ENCODE measurements at places on chromosomes 12 and 14. TPM values are rescaled to one million over a fixed set of nuclear protein-coding genes. Genes with fewer than 3 reads are reported as not detected.

DNA sequence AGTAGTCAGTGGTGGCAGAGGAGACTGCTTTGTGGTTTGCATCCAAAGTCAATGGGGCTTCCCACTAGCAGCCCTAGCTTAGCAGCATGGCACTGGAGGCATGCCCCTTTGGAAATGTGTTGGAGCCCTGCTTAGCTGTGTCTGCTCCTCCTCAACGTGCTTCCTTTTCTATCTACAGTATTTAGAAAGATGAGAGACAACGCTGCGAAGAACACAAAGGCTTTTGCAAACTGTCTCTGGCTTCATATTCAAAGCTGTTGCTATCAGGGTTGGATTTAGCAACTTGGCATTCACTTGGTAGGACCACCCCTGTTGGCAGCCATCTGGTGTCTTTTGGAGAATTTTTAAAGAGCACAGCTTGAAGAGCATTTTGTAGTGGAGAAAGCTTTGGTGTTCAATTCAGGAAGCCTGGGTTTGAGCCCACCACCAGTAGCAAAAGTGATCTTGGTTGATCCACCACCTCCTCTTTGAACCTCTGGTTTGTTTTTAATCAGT lies 82.1 kb upstream of the CCDC196 start:
- H3K36me3 ChIP-seq: no peaks in the 10 kb centered on the region
- H3K4me1 ChIP-seq: peaks cover 16% of the 10 kb centered on the region
- H3K27ac ChIP-seq: no peak overlapping the region
- no peaks in the 10 kb centered on the region for H3K27me3 ChIP-seq
- no peak for DNase-seq
- H3K4me3 ChIP-seq: no peak overlapping the region

GRCh38 chr14:99055019-99055418 lies 217.0 kb downstream of the BCL11B start:
- no peak for DNase-seq
- no peaks in the 10 kb centered on the region for H3K4me1 ChIP-seq
- no peak overlapping the region for H3K4me3 ChIP-seq
- no peaks in the 10 kb centered on the region for H3K27me3 ChIP-seq
- H3K27ac ChIP-seq: no peak overlapping the region

DNA sequence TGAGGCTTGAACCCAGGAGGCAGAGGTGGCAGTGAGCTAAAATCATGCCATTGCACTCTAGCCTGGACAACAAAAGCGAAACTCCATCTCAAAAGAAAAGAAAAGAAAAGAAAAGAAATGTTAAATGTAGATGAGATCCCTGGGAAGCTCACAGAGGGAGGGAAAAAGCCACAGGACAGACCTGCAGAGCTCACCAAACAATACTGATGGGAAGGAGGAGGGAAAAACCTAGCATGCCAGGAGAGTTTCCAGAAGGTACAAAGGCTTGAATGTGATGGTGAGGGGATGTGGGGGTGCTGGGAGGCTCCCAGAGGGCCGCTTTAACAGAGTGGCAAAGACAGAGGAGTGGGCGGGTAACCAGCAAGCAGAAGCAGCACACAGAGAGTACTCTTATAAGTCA lies 72.3 kb downstream of the PTPN21 start:
- H3K4me1 ChIP-seq: no peaks in the 10 kb centered on the region
- no peak overlapping the region for H3K4me3 ChIP-seq
- no peak overlapping the region for H3K27ac ChIP-seq
- H3K36me3 ChIP-seq: peaks cover 14% of the 10 kb centered on the region
- DNase-seq: no peak

GRCh38 chr14:103126873-103127304 lies 3.6 kb downstream of the TNFAIP2 start:
- no peaks in the 10 kb centered on the region for H3K27me3 ChIP-seq
- DNase-seq: no peak
- no peak overlapping the region for H3K27ac ChIP-seq
- H3K36me3 ChIP-seq: no peaks in the 10 kb centered on the region

DNA sequence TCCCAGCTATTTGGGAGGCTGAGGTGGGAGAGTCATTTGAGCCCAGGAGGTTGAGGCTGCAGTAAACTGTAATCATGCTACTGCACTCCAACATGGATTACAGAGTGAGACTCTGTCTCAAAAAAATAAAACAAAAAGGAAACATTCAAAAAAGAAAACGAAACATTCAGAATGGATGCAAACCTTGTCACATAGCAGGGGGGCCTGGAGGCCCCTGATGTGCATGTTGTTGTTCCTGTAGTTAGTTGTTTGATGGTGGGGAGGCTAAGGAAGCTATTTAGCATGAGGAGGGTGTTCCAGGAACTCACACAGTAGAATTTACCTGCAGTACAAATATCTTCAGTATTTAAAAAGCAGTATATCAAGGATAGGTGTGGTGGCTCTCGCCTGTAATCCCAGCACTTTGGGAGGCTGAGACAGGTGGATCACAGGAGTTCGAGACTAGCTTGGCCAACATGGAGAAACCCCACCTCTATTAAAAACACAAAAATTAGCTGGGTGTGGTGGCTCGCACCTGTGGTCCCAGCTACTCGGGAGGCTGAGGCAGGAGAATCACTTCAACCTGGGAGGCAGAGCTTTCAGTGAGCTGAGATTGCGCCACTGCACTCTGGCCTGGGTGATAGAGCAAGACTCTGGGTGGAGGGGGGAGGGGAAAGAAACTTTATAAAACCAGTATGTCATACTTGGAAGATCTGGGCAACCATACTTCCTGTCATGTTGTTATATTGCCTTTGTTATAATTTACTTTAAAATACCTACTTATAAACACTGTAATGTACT lies 17.6 kb upstream of the AEBP2 start:
- H3K36me3 ChIP-seq: no peaks in the 10 kb centered on the region
- no peaks in the 10 kb centered on the region for H3K27me3 ChIP-seq
- no peak overlapping the region for H3K27ac ChIP-seq
- H3K4me3 ChIP-seq: no peak overlapping the region
- no peak for DNase-seq

- no peaks in the 10 kb centered on the region for H3K4me1 ChIP-seq
- no peak overlapping the region for H3K4me3 ChIP-seq
- H3K27ac ChIP-seq: no peak overlapping the region
- H3K36me3 ChIP-seq: no peaks in the 10 kb centered on the region
Observed at GRCh38 chr14:105926373-105927095, 400.2 kb downstream of the TMEM121 start.

GRCh38 chr12:18824287-18824686 lies 86.4 kb downstream of the CAPZA3 start:
- DNase-seq: no peak
- no peaks in the 10 kb centered on the region for H3K36me3 ChIP-seq
- no peak overlapping the region for H3K4me3 ChIP-seq
- H3K4me1 ChIP-seq: no peaks in the 10 kb centered on the region

DNA sequence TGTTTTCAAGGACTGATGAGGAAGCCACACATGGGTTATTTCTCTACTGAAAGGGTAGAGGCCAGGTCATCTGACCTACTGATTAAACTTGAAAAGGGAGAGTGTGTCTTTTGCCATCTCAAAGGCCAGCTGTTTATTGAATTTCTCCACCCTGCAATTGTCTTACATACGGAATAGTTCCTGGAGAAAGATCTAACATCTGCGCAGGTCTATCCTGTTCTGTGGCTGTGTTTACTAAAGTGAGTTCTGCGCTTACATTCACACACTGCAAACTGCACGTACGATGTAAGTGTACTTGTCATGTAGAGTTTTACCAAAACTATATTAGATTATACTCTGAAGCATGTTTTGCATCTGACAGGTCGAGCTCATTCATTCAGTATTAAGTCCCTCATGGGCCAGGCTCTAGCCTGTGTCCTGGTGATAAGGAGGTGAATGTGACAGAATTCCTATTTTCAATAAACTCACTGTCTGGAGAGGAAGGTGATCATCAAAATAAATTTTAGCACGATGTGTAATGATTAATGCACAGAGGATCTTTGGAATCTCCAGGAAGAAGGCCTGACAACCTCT lies 96.6 kb downstream of the PRKCH start:
- H3K4me1 ChIP-seq: no peaks in the 10 kb centered on the region
- H3K4me3 ChIP-seq: no peak overlapping the region
- no peak for DNase-seq

DNA sequence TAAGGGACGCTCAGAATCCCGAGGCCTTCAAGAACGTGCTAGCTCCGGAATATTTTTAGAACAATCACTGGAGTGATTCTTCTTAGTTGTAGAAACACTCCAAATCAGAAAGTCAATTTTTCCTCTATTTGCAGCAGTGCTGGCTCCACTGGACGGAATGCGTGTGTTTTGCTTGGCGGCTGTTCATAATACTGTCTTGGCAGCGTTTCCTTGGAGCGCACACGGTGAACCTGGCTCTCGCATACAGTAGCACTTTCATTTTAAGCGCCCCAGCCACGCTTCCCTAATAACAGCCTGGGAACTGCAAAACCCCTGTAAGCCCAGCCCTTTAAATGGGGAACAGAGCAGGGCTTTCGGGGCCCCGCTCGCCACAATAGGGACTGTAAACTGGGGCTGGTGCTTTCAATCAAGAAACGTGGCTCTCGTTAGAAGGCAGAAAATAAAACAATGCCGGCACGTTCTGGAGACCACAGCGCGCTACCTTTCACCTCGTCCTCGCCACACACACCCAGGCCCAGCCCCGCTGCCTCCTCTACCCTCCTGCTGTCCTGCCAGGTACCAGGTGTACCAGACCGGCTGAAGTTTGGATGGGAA lies 79.9 kb downstream of the BCL11B start:
- DNase-seq: no peak
- no peaks in the 10 kb centered on the region for H3K27me3 ChIP-seq
- peak overlapping the region; percentile 28 for H3K4me3 ChIP-seq
- H3K4me1 ChIP-seq: peaks cover 12% of the 10 kb centered on the region

DNA sequence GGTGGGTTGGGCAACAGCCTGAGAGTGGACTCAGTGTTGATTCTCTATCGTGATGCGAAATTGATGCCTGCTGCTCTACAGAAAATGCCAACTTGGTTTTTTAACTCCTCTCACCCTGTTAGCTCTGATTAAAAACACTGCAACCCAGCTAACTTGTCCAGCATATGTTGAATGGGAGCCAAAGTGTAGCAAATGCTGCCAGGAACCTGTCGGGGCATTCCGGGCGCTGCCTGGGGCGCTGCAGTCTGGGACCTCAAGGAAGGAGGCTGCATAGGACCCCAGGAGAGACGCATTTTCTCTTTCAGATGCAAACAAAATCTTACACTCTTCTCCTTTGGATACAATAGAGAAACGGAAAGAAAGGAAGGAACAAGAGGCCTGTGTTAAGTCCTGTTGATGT lies 3.9 kb downstream of the B3GNT4 start:
- no peaks in the 10 kb centered on the region for H3K27me3 ChIP-seq
- no peak overlapping the region for H3K4me3 ChIP-seq
- no peak overlapping the region for H3K27ac ChIP-seq
- peaks cover 14% of the 10 kb centered on the region for H3K4me1 ChIP-seq
- DNase-seq: no peak

- no peak overlapping the region for H3K27ac ChIP-seq
- no peak for DNase-seq
- H3K27me3 ChIP-seq: no peaks in the 10 kb centered on the region
- no peak overlapping the region for H3K4me3 ChIP-seq
Observed at GRCh38 chr14:58635091-58635830, 2.5 kb upstream of the DACT1 start.

GRCh38 chr14:60061371-60061770 lies 30.4 kb upstream of the PCNX4 start:
- no peaks in the 10 kb centered on the region for H3K4me1 ChIP-seq
- no peak for DNase-seq
- H3K36me3 ChIP-seq: no peaks in the 10 kb centered on the region
- H3K4me3 ChIP-seq: no peak overlapping the region
- H3K27me3 ChIP-seq: no peaks in the 10 kb centered on the region

- H3K4me1 ChIP-seq: peaks cover 53% of the 10 kb centered on the region
- no peak overlapping the region for H3K27ac ChIP-seq
- DNase-seq: no peak
- H3K4me3 ChIP-seq: no peak overlapping the region
- H3K36me3 ChIP-seq: peaks cover 2% of the 10 kb centered on the region
Observed at GRCh38 chr14:75457648-75458165, 29.9 kb downstream of the JDP2 start.

DNA sequence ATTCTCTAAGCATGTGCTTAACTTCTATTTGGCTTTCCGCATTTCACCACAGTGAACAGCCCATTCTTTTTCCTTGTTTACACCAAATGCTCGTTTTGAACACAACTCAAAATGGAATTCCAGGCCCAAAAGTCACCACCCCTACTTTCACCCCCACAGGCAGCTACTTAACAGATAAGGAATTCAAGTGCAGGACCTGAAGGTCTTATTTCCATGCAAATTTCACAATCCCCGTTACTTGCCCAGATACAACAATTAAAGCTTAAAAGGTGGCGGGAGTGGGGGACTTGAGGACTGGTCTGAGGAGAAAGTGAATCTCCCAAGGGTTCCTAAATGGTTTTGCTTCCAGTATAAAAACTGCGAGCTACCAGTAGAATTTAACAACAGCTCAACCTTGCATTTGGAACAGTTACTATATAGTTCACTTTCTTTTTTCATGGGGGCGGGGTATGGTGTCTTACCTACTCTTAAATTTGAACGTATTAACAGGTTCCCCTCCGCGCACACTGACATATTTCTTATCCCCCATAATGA lies 3.7 kb downstream of the USP44 start:
- H3K27me3 ChIP-seq: no peaks in the 10 kb centered on the region
- H3K4me1 ChIP-seq: peaks cover 6% of the 10 kb centered on the region
- peak overlapping the region; percentile 32 for H3K4me3 ChIP-seq

- H3K4me1 ChIP-seq: no peaks in the 10 kb centered on the region
- no peak for DNase-seq
- H3K36me3 ChIP-seq: no peaks in the 10 kb centered on the region
- H3K27me3 ChIP-seq: no peaks in the 10 kb centered on the region
- H3K4me3 ChIP-seq: no peak overlapping the region
- no peak overlapping the region for H3K27ac ChIP-seq
Observed at GRCh38 chr12:58138424-58138823, 197.1 kb downstream of the ATP23 start.

- no peak overlapping the region for H3K4me3 ChIP-seq
- H3K4me1 ChIP-seq: peaks cover 7% of the 10 kb centered on the region
- no peaks in the 10 kb centered on the region for H3K36me3 ChIP-seq
- H3K27ac ChIP-seq: no peak overlapping the region
- no peaks in the 10 kb centered on the region for H3K27me3 ChIP-seq
Observed at GRCh38 chr14:54606631-54607133, 39.8 kb downstream of the SAMD4A start.

The SMIM41 gene
- polyA plus RNA-seq: 0.03 TPM

The LHX5 gene
- polyA plus RNA-seq: not detected

The AKAP5 gene
- 0.07 TPM for polyA plus RNA-seq

The TRMT5 gene
- polyA plus RNA-seq: 2.6 TPM
